ENCODE measurements at places on chromosomes 6 and 20. TPM values are rescaled to one million over a fixed set of nuclear protein-coding genes. Genes with fewer than 3 reads are reported as not detected.
A peak's percentile ranks its signal among the peaks of the same experiment; 100 is the strongest.

Gene MAS1
- total RNA-seq: not detected

Gene PHF3
- 35.3 TPM for total RNA-seq

DNA sequence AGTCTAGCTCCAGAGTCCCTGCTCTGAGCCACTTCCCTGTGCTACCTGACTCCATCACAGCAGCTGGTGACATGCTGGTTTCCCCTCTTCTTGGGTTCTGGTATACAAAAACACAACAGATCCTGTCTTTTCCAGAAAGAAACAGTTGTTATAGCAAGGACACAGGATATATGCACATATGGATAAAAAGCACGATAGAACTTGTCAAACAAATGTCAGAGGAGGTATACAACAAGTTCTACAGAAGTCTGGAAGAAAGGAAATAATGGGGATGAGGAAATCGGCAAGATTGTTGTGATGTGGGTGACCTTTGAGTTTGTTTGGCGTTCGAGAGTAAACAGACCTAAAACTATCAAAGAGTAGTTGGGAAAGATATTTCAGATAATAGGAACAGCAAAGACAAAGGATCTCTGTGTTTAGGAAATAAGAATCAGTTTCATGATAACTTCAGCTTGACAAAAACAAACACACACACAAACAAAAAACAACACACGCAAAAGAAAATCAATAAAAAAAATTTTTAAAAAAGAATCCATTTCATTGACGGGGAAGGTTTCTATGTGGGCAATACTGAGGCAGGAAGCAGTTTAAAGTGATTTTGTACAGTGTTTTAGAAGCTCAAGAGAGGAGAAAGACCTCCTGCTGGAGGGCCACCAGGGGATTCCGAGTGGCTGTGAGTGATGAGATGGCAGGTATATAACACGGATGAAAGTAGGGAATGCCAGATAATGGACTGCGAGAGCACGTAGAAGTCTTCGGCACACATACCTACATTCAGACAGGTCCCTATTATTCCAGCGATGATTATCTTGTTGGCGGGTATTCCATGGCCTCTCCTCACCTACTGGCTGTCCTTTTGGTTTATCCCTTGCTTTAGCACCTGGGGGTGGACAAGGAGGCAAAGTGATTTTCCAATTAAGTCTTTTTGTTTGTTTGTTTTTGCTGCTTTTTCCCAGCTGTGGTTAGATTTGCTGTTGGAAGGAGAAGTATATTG, 174.9 kb downstream of the HS3ST5 start:
- DNase-seq: no peak

Gene NRSN1
- not detected for total RNA-seq

DNA sequence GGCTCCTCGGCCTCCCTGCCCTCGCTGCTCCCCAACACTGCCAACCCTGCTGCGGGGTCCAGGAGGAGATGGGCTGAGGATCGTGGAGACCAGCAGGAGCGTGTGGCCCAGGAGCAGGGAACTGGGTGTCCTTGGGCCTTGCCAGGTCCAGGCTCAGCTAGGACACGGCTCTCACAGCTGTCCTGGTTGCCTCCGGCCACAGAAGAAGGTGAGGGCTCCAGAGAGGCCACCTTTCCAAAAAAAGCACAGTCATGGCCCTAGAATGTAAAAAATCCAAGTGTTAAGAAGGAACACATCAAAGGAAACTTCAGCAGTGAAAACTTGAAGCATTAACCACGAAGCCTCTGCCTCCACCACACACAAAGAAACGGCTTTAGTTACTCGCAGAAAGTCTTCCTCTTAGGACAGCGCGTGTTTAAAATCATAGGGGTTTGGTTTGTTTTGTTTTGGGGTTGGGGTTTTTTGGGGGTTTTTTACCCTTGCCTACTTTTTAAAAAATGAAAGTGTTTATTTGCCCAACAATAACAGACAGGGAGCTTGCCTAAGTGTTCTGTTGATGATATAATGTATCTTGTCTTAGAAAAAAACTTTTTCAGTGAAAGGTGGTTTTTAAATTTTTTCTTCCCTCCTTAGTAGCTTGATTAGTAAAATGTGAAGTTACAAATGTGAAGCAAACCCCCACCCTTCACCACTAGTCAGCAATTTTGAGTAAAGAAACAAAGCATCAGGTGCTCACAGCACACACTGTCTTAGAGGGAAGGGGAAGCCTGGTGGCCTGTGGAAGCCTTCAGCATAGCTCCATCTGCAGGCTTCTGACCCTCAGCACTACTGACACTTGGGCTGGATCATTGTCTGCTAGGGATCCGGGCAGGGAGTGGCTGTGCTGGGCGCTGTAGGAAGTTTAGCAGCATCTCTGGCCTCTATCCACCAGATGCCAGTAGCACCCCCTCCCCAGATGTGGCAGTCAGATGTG, 60.0 kb downstream of the PTPN1 start:
- no peak for DNase-seq

- DNase-seq: no peak
These were observed 7.2 kb upstream of the FAM50B start for GRCh38 chr6:3841711-3842565.

Gene RBPJL
- not detected for total RNA-seq

Gene CCDC170
- 0.85 TPM for total RNA-seq

DNA sequence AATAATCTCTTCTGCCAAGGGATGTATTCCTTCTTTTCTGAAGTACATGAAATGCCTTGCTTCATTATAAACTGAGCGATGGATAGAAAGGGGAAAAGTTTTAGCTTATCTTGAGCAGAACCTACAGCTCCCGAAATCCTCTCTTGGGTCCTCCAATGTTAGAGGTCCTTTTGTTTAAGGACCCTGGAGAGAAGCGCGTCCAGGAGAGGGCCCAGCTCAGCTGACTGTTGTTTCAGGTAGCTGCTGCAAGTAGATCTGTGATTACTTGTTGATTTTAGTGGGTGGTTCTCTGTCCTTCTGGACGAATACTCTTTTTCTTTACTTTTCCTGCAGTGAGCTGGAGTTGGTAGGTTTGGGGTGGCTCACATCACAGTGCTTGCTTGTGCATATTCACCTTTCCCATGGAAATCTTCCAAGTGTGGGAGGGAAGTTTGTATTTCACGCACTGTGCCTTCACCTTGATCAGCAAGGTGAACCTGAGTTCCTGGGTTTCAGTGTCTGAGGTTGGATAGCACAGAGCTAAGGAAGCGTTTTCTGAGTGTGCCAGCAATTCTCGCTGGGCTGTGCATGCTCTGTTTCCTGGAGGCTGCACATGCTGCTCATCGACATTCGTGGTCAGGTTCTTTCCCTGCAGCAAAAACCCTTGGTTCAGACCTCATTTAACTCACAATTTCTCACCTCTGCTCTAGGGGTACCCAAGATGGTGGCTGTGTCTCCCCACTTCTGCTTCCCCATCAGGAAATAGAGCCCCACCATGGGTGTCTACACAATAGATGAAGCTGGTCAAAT, 176.3 kb downstream of the JARID2 start:
- no peak for DNase-seq

DNA sequence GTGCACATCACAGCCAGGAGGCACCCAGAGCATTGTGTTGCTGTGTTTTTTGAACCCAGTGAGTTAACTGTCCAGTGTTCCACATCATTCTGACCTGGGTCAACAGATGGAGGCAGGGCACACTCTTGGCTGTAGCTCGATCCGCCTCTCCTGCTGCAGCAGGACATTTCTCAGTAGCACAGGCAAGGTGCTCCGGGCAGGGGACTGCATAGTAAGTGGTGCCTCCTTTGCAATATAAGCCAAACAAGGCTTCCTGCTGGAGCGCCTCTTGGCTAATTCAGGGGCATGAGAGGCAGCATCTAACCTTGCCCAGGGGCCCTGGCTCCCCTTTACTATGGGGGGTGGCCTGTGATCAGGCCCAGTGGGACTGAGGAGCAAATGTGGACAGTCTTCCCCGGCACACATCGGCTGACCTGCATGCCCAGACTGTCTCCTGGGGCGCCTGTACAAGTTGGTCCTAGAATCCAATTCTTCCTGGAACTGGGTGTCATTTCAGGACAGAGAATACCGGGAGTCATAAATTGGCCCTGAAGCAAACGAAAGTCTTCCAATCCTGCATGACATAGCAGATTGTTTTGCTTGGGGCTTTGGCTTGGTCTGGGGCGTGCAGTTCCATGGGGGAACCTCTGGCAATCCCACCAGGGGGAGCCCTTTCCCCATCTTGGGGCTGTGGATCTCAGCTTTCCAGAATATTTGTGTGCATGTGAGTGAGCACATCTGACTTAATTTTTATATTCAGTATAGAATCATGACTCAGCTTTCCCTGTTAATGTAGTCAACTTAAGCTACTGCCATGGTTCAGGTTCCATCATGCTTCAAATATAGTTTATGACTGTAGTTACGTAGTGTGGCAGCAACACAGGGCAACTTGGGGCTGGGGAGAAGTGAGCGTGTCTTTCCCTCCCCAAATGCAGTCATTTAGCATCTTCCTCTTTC, 56.0 kb upstream of the DDR1 start:
- DNase-seq: peak; percentile 87

Gene HUS1B
- total RNA-seq: not detected

DNA sequence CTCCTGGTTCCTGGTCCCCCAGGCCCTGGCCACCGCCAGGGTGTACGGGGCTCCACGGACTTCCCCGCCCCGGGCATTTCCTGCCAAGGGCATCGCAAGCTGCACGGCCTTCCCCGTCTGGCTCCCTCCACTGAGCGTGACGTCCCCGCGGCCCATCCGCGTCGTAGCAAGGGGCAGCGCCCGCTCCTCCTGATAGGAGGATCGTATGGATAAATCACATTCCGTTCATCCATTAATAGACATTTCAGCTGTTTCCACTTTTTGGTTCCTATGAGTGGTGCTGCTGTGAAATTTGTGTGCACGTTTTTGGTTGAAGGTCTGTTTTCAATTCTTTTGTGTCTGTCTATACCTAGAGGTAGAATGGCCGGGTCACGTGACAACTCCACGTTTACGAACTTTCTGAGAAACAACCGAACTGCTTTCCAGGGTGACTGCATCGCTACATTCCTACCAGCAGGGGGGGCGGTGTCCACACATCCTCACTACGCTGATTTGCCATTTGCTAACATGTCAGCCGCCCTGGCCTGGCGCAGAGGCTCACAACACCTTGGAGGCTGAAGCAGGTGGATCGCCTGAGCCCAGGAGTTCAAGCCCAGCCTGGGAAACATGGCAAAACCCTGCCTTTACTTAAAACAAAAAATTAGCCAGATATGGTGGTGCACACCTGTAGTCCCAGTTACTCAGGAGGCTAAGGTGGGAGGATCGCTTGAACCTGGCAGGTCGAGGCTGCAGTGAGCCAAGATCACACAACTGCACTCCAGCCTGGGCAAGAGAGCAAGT, 37.7 kb downstream of the KCNQ2 start:
- DNase-seq: peak; percentile 56

- DNase-seq: no peak
These were observed 125.2 kb downstream of the PHACTR3 start for GRCh38 chr20:59729506-59729905.

Gene B4GALT5
- total RNA-seq: 32.6 TPM

Gene MYH7B
- total RNA-seq: 89.0 TPM

- no peak for DNase-seq
These were observed 119.3 kb downstream of the F13A1 start for GRCh38 chr6:6201200-6201599.

Gene OR2H1
- total RNA-seq: not detected

DNA sequence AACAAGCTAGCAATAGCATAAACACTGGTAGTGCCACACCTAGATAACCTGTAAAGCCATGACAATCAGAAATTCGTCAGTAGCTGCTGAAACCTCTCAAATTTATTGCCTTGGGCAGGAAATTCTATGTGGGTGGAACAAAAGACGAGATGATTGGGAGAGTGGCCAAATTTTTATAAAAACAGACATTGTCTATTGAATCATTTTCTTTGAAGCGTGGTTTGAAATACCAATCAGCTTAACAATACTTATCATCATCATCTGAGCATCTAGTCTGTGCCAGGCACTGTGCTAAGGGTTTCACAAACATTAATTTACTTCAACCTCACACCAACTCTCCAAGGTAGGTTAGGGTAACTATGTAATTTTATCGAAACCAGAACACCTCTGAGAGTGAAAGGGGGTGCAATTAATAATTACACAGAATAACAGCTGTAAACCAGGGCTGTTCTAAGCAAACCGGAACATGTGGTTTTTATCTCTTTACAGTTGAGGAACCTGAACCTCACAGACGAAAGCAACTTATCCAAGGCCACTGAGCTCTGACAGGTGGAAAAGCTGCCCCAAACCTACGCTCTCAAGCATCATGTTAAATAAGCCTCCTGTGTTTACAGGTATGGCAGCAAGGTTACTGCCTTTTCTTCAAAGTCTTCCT, 43.4 kb downstream of the NHSL1 start:
- DNase-seq: no peak

DNA sequence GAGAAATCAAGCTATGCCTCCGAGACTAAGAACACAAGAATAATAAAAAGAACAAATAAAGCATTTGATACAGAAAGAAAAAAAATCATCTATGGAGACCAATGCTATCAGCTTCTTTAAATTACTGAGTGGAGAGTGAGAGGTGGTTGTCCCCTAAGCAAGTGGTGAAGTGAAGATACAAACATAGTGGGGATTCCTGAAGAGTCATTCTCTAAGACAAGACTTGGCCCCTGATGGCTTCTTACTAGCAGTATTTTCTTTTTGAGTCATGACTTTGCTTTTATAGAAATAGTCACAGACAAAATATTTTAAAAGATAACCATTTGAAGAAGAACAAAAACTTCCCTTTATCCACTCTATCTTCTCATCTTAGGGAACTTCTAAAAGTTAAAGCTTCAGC, 261.4 kb upstream of the PRDM1 start:
- no peak for DNase-seq

DNA sequence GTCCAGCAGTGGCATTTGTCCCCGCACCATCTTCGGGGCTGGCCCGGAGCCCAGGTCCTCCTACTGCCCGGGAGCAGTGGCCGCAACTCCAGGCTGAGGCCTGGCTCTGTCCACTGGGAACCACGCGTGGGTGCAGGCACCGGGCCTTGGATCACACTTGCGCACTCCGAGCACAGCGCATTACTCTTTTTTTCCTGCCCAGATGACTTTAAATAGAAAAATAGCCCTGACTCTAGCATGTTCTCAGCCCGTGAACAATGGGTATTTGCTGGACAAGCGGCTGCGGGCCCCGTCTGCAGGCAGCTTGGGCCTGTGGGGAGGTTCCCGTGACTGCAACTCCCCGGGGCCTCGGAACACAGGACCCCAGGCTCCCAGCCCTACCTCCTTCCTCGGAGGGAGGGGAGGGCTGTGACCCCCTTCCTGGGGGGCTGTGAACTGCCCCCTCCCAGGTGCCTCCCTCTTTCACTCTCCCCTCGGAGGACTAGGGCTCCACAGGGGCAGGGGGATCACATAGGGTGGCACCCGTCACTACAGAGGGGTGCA, 162.2 kb downstream of the TBXT start:
- peak; percentile 85 for DNase-seq

Measured in left cardiac atrium (tissue), 4 donors.